ENCODE measurements at places on chromosomes 13 and 19.

DNA sequence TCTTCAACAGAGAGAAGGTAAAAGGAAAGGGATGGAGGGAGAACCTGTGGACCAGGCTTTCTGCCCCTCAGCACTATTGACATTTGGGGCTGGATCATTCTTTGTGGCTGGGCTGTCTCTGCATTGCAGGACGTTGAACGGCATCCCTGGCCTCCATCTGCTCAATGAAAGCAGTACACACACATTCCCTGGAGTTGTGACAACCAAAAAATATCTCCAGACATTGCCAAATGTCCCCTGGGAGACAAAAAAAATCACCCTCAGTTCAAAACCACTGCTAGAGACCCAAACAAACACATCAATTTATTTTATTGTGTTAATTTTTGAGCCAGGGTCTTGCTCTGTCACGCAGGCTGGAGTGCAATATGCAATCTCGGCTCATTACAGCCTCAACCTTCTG, 43.3 kb downstream of the INSR start:
- no peak for DNase-seq

GRCh38 chr19:3346677-3347353, 19.6 kb upstream of the NFIC start:
- DNase-seq, result no peak

DNA sequence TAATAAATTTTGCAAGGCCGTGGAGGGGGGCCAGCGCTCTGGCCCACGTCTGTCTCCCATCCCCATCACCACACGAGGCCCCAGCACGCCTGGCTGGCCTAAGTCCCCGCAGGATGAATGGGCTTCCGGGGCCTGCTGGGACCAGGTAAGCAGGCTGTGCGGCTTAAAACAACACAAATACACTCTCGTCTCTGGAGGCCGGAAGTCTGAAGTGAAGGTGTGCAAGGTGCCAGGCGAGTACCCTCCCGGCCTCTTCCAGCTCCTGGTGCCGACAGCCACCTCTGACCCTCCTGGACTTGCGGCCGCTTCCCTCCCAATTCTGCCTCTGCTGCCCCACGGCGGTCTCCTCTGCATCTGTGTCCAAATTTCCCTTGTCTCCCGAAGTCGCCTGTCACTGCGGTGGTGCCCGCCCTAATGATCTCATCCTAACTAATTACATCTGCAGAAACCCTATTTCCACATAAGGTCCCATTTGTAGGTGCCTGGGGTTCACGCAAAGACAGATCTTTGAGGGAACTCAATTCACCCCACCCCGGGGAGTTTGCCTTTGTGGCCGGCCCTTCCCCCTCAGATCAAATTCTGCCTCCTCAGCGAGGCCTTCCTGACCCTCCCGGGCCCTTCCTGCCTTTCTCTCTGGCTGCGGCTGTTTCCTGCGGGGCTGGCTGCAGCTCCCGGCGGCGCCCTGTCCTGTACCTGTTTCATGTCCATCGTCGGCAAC, 8.1 kb upstream of the PTBP1 start:
- no peak for DNase-seq

DNA sequence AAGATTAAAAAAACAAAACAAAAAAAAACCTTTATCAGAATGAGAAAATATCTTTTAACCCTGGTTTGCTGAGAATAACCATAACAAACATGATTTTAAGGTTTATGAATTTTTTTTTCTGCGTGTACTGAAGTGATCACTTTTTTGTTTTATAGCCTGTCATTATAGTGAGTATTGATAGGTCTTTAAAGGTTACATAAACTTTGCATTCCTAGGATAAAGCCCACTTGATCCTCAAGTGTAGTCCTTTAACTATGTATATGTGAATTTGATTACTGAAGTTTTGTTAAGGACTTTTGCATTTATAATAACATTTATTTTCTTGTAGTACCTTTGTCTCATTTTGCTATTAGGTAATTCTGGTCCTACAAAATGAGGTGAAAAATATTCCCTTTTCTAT, 709.8 kb upstream of the PCDH20 start:
- DNase-seq, result no peak

- no peak for DNase-seq
Measured at GRCh38 chr13:93903909-93904308, 575.6 kb downstream of the DCT start.

DNA sequence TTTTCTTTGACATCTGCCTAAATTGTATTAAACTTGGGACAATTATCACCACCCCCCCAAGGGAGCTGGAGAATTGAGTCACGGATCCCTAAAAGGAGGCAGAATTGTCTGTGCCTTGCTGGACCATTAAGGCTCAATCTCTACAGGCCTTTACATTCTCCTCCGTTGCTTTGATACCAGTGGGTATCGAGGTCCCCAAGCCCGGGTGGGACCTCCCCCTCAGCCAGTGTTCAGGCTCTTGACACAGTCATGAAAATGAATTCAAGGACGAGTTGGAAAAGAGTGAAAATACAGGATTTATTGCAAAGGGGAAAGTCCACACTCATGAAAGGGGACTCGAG, 5.6 kb downstream of the PPP1R15A start:
- DNase-seq, result peak; percentile 41

DNA sequence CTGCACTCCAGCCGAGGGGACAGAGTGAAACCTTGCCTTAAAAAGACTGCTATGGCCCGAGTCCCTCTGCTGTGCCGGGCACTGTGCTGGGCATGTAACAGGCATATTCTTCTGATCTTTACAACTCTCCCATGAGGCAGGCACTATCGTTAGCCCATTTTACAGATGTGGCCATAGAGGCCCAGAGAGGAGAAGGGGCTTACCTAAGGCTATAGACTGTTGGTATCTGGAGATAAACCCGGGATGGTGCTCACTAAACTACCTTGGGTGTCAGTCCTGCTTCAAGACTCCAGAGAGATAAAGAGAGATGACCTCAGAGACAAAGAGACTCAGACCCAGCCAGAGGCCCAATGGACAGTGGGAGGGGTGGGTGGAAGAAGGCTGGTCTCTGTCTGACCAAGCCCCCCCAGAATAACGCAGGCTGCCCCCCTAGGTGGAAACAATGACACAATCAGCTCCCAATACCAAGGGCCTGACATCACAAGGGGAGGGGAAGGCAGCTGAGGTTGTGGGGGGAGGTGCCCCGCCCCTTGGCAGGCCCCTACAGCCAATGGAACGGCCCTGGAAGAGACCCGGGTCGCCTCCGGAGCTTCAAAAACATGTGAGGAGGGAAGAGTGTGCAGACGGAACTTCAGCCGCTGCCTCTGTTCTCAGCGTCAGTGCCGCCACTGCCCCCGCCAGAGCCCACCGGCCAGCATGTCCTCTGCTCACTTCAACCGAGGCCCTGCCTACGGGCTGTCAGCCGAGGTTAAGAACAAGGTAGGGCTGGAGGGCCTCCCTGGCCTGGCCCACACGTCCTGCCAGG, at the start of gene CNN1:
Gene CNN1 (plus strand): TSS at position 620 of the 805 bp plus-strand sequence. CDS start 77 bp downstream, at position 697.
- no peak for DNase-seq

DNA sequence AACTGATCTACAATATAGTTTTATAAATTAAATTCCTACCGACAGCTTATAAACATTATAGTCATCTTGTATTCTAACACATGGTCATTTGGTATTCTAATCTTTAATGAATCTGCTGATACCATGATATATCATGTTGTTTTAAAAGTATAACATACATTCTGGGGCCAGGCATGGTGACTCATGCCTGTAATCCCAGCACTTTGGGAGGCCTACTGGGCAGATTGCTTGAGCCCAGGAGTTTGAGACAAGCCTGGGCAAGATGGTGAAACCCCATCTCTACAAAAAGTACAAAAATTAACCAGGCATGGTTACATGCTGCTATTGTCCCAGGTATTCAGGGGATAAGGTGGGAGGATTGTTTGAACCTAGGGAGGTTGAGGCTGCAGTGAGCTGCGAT, 3.1 kb downstream of the ZNF383 start:
- DNase-seq, result no peak

All from CD4-positive, alpha-beta T cell treated with Interleukin-10 for 1 hour (primary cell).